ENCODE measurements at places on chromosomes 12 and 14.

DNA sequence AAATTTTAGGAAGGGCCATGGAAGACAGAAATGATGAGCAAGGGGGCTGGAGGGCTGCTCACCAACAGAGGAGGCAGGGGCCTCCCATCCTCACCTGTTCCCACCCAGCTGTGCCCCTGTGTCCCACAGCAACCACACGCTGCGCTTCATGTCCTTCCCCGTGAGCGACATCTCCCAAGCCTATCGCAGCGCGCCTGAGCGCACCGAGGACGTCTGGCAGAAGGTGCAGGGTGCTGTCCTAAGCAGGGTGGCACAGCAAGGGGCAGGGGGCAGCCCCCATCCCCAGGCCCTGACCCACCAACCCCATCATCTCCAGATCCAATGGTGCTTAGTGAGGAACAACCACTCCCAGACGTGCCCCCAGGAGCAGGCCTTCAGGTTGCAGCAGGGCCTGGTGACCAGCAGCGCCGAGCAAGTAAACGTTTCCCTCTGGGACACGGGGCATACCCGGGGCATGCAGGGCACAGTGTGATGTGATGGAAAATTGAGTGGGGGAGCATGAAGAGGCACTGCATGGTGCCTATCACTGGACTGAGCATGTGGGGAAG is 8.1 kb downstream of the CARMIL3 start:
- DNase-seq, result no peak

GRCh38 chr12:50039151-50039835 is 14.0 kb upstream of the RACGAP1 start:
- DNase-seq, result peak; percentile 85

GRCh38 chr12:100717733-100718067 is 76.9 kb upstream of the ANO4 start:
- DNase-seq, result no peak

DNA sequence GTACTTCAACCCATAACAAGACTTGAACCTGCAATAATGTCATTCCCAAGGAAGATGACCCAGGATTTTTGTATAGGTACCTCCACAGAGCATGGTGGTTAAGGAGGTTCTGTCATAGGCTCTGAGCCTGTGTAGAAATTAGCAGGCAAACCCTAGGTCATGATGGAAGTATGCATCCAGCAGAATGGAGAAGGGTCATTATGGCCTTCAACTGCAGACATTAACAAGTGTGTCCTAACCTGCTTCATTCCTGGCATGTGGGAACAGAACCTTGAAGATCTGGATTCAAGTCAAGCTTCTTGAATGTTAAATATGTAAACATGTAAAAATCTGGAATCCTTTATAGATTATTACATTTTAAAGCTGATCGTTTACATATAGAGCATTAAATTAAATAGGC is 116.2 kb upstream of the SLC38A4 start:
- no peak for DNase-seq

DNA sequence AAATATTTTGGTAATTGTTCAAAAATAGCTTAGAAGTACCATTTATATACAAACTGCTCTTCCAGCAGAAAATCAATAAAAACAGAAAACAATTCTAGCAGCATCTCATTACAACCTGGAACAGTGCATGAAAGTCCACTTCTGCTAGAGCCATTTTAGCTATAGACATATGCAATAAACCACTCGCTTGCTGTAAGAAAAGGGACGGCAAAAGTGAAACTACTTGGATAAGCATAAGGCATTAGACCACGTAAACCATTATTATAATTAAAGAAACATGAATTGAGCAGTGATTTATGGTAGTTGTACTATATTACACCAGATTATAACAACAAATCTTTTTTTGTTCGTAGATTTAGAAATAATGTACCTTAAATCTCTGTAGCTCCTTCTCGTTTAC is 48.7 kb downstream of the LRIG3 start:
- no peak for DNase-seq

DNA sequence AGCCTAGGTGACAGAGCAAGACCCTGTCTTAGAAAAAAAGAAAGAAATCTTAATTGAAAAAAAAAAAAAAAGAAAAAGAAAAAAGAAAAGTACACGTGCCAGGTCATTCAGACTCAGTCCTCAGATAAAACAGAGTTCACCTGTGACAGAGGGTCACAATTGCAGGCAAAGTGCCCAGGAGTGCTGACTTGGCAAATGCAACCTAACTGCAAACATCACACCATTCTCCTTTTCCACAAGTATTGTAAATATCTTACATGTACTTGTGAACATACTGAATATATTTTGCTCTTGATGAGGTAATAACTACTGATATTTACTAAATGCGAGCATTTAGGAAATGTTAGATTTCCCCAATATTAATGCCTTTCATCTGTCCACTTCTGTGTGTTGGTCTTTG is 9.0 kb upstream of the COL2A1 start:
- no peak for DNase-seq

DNA sequence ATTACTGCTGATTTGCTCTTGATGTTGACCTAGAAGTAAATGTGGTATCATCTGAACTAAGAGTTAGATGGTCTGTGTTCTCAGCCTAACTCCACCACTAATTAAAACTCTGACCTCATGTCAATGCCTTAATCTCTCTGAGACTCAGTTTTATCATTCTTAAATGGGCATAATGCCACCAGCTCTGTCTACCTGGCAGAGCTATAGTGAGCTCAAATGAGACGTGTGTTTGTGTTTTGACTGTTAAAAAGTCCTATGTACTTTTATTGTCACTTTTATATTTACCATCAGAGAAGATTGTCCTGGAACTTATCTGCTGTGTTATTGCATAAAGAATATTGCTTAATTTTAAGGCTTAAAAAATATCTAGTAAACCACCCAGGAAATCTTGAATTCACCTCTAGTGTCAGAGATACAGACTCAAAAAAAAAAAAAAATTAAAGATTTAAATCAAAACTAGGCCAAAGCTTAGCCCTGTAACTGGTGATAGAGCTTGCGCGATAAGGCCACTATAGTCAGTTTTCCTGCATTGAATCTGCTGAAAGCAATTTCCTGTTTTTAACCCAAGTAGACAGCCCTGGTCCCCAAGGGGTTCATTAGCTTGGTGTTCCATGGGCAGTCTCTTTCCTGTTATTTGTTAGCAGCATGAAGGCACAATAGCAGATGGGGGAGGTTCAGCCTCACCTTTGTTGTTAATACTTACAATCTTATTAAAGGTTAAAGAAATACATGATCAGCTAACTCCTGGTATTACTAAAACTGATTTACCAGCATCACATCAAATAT is 261.8 kb downstream of the ATP23 start:
- no peak for DNase-seq

- peak; percentile 42 for DNase-seq
Measured at GRCh38 chr14:105061428-105062047, 3.7 kb downstream of the GPR132 start.

DNA sequence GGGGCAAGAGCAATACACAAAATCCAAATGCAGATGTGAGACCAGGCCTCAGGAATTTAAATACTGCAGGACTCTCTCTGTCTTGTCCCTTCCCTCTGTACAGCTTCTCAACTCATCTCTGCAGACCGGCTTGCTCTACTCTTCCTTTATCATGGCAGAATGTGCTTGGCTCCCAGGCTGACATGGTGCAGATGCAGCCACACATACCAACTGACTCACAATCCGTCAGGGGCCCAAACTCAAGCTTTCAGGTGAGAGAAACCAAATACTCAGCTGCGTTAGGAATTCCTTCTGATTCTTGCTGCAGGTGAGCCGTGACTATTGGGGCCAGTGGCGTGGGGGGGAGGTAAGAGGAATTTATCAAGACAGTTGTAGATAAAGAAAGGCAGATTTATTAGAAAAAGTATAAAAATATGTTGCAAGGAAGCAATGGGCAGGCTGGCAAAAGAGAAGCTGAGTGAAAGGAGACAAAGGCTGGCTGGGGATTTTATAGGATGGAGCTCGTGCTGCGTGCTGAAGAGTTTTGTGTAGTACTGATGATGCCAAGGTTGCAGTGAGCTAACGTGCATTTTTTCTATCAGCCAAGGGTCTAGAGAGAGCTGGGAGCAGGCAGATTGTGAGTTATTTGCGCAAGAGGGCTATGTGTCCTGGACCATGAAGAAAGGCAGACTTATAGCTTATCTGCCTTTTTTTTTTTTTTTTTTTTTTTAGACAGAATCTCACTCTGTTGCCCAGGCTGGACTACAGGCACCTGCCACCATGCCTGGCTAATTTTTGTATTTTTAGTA is 5.0 kb upstream of the LGALS3 start:
- no peak for DNase-seq

GRCh38 chr14:105324080-105324778 is 9.7 kb downstream of the PACS2 start:
- DNase-seq, result no peak

DNA sequence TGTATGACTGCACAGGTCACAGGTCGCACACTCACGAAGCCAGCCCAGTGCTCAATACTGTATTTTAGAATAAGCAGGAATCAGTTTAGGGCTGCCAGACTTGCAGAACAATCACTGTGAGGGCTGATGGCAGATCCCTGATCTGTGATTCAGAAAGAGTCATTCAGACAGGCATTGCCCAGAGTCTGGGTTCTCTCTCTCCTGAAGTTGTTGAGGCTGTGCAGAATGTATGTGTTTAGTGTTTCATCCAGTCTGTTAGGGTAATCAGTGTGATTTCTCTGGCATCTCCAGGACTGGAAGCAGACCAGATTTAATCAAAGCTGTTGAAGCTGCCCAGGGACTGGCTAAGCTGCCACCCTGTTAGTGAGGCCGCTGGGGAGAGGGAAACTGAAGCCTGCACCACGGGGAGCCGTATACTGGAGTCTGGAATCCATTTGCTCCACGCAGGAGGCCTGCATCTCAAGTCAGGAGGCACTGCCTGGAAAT is 69.3 kb downstream of the ETV6 start:
- no peak for DNase-seq

Data from activated CD4-positive, alpha-beta T cell treated with anti-CD3 and anti-CD28 coated beads, Interleukin-2, amount 50 U/mL, for 1 hour (primary cell).